ENCODE measurements at places on chromosomes 3 and 15. TPM values are rescaled to one million over a fixed set of nuclear protein-coding genes. Genes with fewer than 3 reads are reported as not detected.

GRCh38 chr3:172530101-172530561 lies 6.9 kb upstream of the TNFSF10 start:
- peak; percentile 37 for DNase-seq

DNA sequence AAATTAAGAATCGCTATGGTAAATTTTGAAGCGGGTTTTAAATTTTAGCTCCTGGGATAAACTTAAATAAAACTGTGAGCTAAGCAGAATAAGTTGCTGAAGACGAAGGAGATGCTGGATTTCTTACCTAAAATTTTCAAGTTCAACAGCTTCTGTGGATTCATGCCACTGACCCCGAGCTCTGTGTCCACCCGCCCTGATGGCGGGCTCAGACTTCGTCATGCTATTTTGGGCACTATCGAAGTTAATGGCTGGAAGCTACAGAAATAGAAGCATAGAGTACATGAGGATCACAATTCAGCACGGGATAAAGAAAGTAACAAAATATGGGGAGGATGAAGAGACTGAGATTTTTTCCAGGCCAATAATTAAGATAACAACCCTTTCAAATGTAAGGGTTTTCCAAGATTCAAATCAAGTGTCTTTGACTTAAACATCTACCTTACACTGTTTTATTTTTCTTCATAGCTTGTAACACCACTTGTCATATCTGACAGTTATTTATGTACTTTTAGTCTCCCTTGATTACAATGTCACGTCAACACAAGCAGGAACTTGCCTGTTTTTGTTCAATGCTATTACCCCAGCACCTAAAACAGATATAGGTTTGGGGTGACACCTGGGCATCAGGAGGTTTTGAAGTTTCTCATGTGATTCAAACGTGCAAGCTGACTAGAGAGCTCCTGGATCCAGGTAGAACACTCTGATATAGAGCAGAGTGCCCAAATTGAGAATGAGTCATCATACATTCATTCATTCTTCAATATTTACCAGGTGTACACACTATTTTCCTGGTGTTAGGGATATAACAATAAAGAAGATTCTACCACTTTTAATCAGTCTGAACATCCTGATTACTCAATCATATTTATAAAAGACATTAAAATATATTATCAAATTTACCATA lies 23.0 kb downstream of the NEK10 start:
- no peak for DNase-seq

DNA sequence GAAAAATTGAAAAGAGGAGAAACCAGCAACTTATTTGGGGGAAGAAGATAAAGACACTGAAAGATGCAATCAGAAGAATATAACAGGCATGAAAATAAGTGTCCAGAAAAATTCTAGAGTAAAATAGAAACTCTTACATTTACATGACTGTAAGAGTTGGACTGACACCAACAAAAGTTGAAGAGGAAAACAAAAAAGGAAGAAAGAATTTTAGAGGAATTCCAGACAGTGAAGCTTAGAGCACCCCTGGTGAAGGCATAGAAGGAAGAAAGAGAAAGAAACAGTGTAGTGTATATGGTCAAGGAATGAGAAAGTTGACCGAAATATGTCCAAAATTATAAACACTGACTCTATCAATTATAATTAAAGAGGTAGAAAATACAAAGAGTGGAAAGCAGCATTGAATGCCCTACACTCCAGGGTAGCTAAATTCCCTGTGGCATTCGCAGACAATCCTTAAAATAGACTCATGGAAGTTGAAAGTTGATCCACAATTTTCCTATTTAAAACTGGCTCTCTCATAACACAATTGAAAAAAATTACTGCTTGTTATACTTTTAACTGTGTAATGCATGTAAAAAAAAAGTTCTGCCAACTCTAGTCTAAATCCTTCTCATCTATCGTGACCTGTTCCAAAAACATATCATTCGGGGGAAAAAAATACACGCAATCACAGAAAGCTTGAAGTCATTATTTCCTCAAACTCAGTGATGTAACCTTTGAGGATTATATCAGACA lies 102.6 kb upstream of the ABI3BP start:
- DNase-seq = no peak

DNA sequence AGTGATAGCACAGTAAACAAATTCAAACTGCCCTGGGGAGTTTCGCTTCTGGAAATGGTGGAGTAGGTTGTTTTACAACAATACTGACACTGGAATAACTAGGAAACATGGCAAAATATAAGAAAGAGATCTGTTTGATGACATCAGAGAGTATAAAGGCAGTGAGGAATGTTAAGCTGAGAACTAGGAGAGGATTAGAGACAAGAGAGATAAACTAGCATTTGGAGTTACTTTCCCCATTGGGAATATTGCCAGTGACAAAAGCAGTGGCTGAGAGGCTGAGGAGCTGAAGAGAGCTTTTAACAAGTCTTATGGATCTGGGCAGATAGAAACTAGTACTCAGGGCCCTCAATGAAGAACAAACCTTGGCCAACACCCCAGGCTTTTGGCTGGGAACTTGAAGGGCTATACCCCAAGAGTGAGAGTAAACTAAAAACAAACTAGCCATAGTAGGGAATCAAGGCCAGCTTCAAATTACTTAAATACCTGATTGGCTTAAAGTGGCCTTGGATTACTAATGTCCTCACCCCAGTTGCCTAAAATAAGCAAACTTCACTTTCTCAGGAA lies 280.4 kb downstream of the KLF13 start:
- DNase-seq = no peak

DNA sequence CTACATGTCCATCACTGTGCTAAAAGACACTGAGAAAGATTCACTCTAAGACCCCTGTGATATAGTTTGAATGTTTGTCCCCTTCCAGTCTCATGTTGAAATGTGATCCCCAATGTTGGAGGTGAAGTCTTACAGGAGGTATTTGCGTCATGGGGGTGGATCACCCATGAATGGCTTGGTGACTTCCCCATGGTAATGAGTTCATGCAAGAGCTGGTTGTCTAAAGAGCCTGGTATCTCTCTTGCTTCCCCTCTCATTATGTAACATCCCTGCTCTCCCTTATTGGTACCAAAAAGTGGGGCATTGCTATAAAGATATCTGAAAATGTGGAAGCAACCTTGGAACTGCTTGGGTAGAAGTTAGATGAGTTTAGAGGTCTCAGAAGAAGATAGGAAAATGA lies 32.2 kb upstream of the FAM174B start:
- DNase-seq = no peak

GRCh38 chr3:45345846-45346580 lies 42.4 kb upstream of the LARS2 start:
- no peak for DNase-seq

GRCh38 chr15:87669846-87670245 lies 586.7 kb downstream of the NTRK3 start:
- DNase-seq = no peak

DNA sequence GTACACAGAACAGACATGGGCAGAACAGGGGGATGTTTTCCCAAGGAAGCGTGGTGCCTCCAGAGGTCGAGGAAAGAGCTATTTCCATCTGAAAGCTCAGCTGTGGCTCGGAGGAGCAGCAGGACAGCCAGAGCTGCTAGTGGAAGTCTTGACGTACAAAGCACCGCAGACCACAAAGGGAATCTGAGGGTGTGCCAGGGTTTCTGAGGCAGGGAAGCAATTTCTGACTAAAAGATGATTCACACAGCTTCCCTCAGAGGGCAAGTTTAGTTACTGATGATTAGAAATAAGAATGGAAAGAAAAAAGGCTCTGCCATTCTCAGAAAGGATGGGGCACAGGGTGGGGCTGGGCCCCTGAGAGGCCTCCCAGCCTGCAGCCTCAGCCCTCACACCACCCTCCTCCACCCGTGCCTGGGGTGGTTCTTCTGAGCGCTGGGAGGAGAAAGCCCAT lies 45.8 kb upstream of the SEC13 start:
- DNase-seq = peak; percentile 43

DNA sequence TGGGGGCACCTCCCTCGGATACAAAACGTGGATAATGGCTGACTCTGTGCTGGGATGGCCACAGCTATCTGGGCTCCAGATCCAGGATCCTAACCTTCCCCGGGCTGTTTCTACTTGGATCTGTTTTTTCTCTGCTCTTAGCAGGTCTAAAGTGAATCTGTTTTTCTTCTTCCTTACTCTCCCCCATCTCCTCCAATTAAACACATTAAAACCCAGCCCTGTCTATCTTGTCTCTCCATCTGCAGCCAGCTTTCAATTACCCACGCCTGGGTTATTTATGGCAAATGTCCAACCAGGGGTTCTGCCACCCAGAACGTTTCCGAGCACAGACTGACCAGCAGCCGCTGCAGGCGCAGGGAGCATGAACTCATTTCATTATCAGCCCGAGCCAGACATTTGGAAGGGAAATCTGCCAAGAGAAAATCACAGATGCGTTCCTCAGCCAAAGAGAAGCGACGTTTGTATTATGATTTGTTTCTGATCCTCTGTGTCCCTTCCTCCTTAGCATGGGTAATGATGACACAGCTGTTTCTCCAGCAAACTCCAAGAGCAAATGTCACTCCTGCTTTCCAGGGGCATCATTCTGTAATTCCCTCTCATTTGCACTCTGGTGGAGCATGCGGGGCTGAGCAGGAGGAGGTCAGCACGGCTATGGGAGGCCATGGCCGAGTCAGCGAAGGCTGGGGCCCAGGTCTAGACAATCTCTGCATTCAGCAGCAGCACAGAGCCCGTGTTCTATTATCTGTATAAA lies 42.0 kb downstream of the UMPS start:
- DNase-seq = no peak

- no peak for DNase-seq
Observed at GRCh38 chr3:190169877-190170276, 49.2 kb upstream of the P3H2 start.

Gene ZNF639
- total RNA-seq = 41.0 TPM

Gene ZIC4
- total RNA-seq = not detected

Gene PYGO1
- not detected for total RNA-seq

Gene IL17RD
- total RNA-seq = 0.07 TPM

Gene CPNE9
- total RNA-seq = 0.77 TPM
